Germinal center (tissue), 1 donor: ENCODE measurements at places on chromosomes 12 and 14.

- peak; percentile 5 for DNase-seq
Measured at GRCh38 chr12:91778091-91778832, 367.4 kb downstream of the BTG1 start.

DNA sequence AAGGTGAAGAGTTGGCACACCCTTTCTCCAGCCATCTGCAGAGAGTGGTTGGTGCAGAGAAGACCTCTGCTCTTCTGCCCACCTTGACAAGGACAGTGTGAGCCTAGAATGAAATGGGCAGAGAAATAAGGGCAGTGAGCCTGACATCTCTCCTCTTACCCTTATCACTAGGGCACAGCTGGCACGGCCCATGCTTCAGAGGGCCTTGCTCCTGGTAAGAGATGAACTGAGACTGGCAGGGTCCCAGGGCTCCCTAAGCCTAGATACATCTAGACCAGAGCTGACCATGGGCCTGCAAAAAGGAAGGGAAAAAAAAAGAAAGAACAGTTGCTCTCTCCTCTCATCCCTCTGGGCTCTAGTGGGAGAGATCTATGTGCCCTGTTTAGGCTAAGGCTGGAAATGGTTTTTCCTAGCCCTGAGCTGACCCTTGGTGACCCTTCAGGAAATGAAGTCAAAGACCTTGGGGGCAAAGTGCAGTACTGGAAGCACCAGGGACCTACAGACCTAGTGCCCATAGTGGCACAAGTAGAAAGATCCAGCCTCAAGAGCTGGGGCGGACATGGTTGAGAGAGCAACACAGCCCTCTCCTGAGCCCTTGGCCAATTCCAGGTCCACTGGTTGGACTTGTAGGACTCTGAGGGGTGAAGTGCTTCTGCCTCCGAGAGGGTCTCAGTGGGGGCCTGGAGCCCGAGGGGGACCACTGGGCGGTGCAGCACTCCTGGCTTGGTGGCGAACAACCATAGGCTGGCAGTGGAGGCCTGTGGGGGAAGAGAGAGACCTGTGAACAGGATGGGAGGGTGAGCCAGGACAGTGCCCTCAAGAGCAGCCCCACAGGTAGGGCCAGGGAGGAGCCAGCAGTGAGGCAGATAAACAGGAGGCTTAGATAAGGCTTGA, 22.0 kb downstream of the PRPF40B start:
- no peak for DNase-seq

- DNase-seq, result no peak
Measured at GRCh38 chr12:109892748-109893147, 7.3 kb upstream of the TCHP start.

- no peak for DNase-seq
Measured at GRCh38 chr14:51619561-51619960, 32.1 kb upstream of the FRMD6 start.

DNA sequence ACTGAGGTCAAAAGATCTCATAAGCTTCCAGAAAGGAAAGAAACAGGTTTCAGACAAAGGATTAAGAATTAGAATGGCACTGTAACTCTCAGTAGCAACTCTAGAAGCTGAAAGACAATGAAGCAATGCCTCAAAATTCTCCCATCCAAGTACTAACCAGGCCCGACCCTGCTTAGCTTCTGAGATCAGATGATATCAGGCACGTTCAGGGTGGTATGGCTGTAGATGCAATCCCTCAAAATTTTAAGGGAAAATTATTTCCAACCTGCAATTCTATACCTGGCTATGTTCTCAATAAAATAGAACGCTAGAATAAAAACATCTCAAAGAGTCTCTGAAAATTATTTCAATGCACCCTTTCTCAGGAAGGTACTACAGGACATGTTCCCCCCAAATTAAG, 19.6 kb downstream of the NOXRED1 start:
- no peak for DNase-seq

GRCh38 chr14:48983351-48983888, 602.8 kb downstream of the RPS29 start:
- DNase-seq, result no peak

DNA sequence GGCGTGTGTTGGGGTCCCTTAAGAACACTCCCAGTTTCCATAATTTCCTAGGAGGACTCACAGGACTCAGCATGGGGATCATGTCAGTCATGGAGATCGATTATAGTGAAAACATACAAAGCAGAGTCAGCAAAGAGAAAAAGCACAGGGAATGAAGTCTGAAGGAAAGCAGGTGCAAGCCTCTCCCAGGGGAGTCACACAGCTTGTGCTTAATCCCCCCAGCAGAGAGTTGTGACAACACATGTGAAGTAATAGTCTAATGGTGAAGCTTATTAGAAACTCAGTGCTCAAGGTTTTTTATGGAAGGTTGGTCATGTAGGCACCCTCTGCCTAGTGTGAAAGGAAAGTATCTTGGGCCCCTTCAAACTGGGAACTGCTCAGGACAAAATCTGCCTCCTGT, 149.0 kb upstream of the SEL1L start:
- DNase-seq, result no peak

GRCh38 chr12:130587966-130588365, 128.1 kb downstream of the RIMBP2 start:
- no peak for DNase-seq

- no peak for DNase-seq
Measured at GRCh38 chr14:53368711-53369201, 215.6 kb upstream of the DDHD1 start.

GRCh38 chr12:1474041-1474573, 120.3 kb downstream of the FBXL14 start:
- DNase-seq, result no peak

- DNase-seq, result no peak
Measured at GRCh38 chr14:99267381-99267780, 4.6 kb downstream of the BCL11B start.

DNA sequence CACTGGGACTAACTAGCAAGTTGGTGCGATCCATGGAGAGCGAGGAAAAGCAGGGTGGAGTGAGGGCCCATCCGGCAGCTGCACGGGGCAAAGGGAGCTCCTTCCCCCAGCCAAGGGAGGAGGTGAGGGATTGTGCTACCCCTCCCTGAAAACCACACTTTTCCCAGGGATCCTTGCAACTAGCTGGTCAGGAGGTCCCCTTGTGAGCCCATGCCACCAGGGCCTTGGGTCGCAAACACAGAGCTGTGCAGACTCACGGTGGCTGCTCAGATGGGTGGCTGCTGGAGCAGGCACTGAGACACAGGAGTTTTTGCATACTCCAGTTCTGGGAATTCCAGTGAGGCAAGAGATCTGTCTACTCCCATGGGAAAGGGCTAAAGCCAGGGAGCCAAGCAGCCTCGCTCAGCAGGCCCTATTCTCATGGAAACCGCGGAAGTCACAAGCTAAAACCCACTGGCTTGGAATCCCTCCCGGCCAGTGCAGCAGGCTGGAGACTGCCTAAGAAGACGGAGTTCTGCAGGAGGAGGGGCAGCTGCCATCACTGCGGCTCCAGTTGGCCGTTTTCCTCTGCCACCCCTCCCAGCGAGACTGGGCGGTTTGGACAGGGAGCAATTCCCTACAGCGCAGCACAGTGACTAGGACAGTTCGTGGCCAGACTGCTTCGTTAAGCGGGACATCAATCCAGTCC, 10.9 kb upstream of the ZNF705A start:
- no peak for DNase-seq

DNA sequence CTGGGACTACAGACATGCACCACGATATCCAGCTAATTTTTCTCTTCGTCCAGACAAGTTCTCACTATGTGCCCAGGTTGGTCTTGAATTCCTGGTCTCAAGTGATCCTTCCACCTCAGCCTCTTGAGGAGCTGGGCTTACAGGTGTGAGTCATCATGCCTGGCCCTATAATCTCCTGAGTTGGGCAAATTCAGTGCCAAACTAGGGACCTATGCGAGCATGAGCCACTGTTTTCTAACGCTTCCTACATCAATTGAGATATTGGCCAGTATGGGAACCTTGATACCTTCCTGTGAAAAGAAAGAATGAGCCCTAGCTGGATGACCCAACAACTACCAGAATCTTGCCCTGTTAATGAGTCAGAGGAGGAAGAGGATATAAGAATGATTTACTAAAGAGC, 585.2 kb downstream of the C12orf50 start:
- no peak for DNase-seq

DNA sequence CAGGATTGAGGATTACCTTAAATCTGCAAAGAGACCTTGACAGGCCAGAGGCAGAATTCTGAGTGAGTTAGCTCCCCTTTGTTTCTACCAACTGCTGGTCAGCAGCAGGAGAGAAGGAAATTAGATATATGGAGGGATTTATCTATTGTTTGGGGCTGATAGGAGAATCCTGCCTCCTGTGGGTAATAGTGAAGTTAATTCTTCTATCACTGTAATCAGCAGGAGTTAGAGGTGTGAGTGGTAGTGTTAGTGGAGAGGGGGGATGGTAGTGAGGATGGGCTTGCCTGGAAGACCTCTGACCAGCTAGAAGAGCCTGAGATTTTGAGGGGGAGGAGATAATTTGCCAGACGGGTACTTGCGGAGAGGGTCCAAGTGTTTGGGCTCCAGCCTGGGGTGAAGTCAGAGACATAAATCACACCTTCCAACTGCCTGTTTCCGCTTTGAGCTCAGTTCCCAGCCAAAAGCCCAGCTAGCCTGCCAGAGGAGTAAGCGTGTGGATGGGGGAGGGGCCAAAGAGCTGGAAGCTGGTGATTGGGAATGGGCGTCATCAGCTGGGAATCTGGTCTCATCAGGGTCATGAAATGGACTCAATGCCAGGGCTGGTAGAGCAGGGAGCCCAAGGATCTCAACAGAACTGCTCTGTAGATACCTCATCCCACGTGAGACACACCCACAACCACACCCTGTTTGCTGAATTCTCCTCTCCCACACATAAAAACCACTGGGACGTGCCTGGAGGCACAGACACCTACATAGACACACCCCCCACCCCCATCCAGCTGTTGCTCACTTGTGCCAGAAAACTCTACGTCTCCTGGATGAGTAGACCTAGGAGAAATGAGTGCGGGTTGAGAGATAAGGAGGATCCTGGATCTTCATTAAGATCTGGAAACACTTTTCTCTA, 13.1 kb upstream of the ITGA5 start:
- no peak for DNase-seq

DNA sequence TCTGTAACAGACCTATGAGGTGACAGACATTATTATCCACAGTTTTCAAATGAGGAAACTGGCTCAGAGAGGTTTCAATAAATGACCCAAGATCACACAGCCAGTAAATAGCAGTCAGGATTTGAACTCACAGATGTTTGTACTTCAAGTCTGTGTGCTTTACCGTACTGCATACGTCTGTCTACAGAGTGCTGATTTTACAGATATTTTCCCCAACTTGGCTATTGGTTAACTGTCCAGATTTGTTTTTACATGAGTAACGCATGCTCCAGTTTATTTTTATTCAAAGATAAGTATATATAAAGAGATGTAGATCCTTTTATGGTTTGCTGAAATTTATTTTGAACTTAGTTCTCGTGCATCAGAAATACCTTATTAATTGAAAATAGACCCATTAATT, 65.7 kb upstream of the SLC38A2 start:
- no peak for DNase-seq

DNA sequence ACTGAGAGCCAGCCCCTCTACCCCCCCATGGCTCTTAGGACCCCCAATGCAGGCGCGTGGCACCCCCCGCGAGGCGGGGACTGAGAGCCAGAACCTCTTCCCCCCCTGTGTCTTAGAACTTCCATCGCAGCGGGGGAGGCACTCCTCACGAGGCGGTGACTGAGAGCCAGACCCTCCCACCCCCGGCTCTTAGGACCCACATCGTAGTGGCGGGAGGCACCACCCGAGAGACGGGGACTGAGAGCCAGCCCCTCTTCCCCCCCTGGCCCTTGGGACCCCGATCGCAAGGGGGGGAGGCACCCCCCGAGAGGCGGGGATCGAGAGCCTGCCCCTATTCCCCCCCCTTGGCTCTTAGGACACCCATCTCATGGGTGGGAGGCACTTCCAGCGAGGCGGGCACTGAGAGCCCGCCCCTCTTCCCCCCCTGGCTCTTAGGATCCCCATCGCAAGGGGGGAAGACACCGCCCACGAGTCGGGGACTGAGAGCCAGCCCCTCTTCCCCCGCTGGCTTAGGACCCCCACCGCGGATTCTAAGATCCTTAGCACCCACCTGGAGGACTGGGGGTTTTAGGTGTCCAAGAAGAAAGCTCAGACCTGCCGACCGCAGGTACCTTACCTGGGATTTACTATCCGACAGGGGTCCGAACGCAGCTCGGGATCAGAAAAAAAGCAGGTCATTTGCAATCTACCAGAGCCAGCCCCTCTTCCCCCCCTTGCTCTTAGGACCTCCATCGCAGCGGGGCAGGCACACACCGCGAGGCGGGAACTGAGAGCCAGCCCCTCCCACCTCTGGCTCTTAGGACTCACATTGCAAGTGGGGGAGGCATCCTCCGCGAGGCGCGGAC, 44.9 kb downstream of the DDX11 start:
- no peak for DNase-seq

DNA sequence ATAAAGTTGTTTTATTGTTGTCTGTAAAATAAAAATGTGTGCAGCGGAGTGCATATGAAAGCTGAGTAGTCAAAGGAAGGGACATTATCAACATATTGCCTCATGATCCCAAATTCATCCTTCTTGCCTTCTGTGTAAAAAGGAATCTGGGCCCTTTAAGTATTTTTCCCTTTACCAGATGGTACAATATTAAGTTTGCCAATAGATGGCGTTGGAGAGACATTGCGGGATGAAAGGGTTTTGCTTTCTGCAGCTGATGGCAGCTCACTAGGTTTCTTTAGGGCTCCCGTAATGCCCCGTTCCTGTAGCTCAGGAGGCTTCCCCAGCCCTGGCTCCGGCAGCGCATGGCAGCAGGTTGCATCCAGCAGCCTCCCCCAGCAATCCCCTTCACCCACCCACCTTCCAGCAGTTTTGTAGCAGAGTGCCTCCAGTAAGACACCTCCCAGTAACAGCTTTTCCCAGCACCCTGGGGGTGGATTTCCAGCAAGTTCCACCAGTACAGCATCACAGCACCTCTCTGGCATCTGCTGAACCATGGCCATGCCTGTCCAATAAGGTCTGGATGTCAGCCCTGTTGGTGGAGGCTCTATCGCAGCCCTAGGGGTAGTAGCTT, 354.4 kb downstream of the MED13L start:
- DNase-seq, result no peak

DNA sequence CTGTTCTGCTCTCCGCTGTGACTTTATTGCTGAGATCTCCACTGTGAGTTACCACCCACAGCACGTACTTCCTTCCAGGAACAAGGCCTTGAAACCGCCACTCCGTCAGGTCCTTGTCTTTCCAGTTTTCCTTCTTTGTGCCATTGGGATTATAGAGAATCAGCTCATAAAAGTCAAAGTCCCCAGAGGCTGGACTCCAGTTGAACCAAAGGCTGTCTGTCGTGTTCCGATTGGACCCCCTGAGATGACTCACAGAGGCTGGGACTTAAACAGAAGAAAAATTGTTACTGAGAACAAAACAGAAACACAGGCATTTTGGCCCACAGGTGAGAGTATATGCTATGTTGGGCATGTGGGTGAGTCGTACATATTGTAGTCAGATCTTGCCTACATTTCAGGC, 76.6 kb downstream of the PTPRB start:
- DNase-seq, result no peak

DNA sequence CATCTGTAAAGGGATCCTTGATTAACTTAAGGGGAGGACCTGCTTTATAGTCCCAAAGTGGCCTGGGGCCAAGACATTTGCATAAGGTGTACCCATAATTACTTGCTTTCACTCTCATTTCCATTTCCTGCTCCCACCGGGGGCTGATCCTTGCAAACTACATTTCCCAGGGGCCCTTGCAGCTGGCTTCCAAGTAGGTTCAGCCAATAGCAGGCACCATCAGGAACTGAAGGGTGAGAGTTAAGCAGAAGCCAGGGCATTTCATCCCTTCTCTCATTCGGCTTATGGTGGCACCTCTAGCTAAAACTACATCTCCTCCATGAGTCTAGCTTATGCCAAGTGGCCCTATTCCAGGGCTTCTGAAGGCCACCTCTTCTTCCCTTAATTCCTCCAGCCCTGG, 88.8 kb downstream of the CCDC60 start:
- no peak for DNase-seq

GRCh38 chr12:74539765-74540526, 2.3 kb downstream of the ATXN7L3B start:
- DNase-seq, result no peak
